ENCODE measurements at places on chromosomes 1 and 21.

DNA sequence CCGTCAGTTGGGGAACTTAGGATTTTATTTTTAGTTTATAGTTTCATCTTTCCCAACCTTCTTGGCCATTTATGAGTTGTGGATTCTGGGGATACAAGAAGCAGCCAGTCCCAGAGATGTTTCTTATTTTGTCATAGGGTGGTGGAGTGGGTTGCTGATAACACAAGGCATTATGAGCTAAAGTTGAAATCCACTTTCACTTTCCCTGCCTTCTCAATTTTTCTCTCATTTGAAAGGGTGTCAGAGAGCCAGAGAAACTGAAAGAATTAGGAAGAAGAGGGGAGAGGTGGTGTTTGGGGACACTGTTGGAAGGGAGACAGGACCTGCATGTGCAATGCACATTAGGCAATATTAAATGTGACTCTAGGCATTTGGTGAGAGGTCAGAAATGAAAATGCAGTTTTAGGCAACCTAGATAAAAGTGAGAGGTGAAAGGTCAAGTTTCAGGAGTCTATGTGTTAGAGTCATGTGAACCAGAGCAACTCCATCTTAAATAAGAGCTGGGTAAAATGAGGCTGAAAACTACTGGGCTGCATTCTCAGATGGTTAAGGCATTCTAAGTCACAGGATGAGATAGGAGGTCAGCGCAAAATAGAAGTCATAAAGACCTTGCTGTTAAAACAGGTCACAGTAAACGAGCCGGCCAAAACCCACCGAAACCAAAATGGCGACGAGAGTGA is 71.1 kb upstream of the F3 start:
- no peak for DNase-seq

- no peak for DNase-seq
Observed at GRCh38 chr1:160363951-160364735, 2.7 kb upstream of the NHLH1 start.

DNA sequence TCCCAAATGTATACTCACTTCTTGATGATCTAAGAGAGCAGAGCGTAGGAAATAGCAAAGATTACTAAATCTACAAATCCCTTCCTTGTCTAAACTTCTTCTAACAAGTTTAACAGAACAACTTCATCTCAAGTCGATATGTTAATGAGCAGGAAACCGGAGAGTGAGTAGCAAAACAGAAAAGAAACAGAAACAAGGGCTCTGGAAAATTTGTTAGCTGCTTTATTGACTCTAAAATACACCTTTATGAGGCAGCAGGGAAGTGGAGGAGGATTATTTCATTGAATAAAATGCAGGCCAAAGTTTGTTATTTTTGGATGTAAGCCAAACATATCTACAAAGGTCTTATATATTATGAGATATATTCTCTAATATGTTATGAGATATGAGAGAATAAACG is 192.4 kb downstream of the LRRIQ3 start:
- no peak for DNase-seq

GRCh38 chr1:241215683-241216082 is 141.3 kb downstream of the RGS7 start:
- no peak for DNase-seq

- no peak for DNase-seq
Observed at GRCh38 chr1:5953386-5953785, 38.8 kb downstream of the NPHP4 start.

- no peak for DNase-seq
Observed at GRCh38 chr1:234427950-234428646, 50.9 kb downstream of the TARBP1 start.

DNA sequence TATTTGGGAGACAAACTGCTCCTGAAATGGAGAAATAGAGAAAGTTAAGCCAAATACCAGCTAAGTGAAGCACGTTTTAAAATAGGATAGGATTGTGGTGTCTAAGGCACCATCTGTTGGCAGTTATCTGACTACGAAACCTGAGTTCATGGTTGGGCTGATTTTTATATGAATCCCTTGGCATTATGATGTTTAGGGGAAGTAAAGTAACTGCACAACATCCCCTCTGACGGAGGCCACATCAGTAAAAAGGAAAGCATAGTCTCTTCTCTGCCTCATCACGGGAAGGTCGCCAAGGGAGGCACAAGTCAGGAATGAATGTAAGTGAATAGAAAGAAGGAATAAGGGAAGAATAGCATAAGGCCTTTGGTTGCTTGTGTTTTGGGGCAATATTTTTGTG is 128.0 kb downstream of the PRRX1 start:
- DNase-seq = no peak

GRCh38 chr1:110498270-110498669 is 20.7 kb downstream of the KCNA10 start:
- DNase-seq = no peak

GRCh38 chr1:232339073-232339472 is 290.9 kb downstream of the SIPA1L2 start:
- no peak for DNase-seq

GRCh38 chr1:91685994-91686393 is 185.3 kb downstream of the CDC7 start:
- no peak for DNase-seq

DNA sequence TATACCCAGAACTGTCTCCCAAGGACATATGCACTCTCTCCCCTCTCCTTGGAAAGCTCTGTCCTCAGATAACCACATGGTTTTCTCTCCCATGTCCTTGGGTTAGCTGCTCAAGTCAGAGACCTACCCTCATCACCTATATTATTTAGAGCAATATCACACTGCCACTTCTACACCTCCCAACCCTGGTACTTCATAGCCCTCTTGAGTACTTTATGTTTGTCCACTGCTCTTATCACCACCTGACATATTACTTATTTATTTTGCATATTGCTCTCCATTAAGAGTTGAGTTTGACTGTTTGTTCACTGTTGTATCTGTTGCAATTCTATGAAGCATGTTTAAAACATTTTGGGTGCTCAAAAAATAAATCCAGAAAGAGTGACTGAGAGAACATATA is 126.3 kb upstream of the ATP1B1 start:
- DNase-seq = no peak

GRCh38 chr1:184567637-184568036 is 180.8 kb downstream of the C1orf21 start:
- DNase-seq = no peak

- DNase-seq = no peak
Observed at GRCh38 chr1:242651817-242652216, 127.3 kb upstream of the PLD5 start.

GRCh38 chr1:32321712-32322291 is 14.2 kb downstream of the MARCKSL1 start:
- DNase-seq = no peak

DNA sequence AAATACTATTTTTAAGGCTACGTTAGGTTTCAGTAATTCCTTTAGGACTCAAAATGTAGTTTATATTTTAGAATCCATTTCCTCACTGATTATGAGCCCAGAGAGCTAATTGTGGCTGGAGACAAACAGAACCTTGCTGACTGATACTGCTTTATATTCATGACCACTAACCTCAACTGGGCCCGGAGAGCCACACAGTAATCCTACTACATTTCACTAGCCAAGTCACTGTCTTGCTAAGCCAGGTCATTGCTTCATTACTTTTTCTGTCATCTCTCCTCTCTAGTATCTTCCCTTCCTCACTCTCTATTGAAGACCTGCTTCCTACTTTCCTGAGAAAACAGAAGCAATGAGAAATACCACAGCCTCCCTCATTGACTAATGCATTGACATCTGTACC is 24.7 kb downstream of the IL23R start:
- no peak for DNase-seq

DNA sequence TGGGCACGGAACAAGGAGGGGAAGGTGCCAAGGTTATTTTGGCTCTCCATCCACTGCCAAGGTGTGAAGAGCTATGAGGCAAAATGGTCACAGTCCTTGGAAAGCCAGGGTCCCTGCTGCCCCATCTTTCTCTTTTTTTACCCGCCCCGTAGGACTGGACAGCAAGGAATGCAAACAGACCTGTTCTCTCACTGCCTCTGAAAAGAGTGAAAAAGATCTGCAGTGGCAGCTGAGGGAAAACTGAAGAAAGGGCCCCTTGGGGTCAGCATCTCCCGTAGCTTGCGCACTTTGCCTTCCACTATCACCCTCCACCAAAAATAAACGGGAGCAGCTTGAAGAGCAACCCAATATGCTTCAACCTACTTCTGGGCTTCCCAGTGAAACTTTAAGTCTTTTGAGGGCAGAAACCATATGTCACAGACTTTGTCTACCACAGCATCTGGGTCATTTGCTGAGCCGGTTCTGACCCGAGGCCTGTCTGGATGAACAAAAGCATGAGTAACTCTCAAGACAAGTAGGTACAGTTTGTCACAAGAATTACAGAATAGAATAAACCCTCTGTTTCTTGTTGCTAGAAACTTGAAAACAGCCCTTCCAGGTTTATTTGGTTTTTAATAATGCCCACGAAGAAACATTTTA is 9.4 kb upstream of the KIF14 start:
- DNase-seq = peak; percentile 13

DNA sequence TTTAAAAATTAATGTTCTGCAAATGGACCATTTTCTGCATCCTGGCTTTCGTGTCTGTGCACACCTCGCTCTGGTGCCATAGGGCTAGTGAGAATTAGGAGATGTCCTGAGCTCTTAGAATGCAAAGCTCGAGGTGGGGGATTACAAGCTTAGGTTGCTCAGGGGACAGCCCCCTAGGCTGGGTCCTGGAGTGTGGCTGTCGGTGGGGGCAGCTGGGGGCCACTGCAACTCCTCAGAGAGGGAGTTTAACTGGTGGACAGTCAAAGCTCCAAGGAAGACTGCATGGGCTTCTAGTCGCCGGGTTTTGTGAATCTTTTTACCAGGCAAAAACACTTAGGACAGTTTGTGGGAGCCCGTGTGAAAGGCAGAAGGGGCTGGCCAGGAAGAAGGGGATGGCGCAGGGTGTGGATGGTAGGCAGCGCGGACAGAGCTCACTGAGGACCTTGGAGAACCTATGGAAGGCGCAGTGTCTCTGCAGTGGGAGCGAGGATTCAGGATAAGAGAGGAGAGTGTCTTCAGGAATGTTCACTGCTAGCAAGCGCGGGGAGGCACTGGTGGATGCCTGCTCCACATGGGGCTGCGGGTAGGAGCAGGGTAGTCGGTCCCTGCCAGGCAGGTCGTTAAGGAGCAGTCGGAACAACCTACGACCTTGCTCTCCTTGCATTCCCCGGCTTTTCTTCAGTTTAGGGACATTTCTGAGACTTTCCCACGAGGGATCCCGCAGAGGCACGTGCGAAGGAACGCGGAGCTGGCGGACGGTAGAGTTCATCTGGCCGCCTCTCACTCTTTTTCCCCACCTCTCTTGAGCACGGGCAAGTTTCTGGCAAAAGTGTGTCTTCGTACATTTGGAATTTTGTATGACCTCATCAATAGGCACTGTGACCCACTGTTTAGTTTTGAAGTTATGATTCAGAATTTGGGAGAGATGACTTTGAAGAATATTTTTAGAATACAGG is 12.9 kb upstream of the KCNE1 start:
- no peak for DNase-seq

DNA sequence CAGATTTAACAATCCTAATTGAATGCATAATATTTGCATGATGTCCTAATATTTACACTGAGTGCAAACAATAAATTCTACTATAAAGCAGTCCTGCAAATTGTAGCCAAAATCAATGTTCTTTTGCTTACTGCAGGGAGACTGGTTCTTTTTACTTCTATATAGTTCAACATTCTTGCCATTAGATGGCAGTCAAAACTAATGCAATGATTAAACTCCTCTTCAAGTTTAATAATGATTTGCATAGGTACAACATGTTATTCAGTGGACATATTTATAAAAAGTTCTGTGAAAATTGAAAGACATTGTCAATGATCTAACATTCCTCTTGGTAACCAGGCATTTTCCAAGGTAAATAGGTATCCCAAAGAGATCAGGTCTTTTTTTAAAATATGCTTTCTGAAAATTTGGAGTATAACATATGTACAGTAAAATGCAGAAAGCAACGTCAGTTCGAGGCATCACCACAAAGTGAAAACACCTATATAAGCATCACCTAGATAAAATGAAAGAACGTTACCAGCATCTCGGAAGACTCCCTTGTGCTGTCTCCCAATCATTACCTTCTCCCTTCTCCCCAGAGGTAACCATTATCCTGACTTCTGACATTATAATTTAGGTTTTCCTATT is 9.8 kb upstream of the FNBP1L start:
- DNase-seq = peak; percentile 41

DNA sequence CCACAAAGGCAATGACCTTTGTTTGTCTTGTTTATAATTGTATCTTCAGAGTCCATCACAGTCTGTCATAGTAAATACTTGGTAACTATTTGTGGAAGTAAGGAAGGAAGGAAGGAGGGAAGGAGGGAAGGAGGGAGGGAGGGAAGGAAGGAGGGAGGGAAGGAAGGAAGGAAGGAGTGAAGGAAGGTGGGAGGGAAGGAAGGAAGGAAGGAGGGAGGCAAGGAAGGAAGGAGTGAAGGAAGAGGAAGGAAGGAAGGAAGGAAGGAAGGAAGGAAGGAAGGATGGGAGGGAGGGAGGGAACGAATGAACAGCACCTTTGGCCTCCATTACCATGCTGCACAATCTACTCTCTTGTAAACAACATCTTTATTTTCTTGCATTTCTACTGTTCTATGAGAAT is 559.5 kb upstream of the PKN2 start:
- DNase-seq = no peak

DNA sequence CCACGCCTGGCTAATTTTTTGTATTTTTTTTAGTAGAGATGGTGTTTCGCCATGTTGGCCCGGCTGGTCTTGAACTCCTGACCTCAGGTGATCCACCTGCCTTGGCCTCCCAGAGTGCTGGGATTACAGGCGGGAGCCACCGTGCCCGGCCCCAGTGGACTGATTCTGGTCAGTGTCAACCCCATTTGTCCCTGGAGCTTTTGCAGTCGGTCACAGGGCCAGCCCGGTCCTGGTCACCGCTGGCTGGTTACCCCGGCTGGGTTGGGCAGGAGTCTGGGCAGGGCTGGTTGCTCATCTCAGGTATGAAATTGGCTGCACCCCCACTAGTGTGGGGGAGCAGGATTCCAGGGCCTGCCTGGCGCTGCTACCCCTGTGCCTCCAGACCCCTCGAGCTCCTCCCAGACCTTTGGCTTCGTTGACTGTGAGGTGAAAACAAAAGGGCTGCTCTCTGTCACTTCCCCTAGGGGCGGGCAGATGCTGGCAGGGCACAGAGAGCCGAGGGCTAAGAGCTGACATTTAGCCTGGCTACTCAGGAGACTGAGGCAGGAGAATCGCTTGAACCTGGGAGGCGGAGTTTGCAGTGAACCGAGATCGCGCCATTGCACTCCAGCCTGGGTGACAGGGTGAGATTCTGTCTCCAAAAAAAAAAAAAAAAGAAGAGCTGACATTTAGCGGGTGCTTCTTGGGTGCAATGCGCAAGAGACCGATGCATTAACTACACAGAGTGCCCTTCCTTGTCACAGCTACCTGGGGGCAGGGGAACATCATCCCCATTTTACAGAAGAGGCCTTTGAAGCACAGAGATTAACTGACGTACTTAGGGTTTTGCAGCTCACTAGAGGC is 10.6 kb downstream of the TNFRSF1B start:
- DNase-seq = no peak

- DNase-seq = peak; percentile 84
Observed at GRCh38 chr1:117754061-117754969, 148.5 kb downstream of the TENT5C start.

DNA sequence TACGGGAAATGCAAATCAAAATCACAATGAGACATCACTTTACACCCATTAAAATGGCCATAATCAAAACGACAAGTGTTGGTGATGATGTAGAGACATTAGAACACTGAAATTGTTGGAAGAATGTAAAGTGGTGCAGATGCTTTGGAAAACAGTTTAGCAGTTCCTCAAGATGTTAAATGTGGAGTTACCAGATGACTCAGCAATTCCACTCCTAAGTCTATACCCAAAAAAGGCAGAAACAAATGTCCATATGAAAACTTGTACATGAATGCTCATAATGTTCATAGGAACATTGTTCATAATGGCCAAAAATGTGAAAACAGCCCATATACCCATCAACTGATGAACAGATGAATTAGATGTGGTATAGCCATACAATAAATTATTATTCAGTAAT is 267.4 kb downstream of the KCNH1 start:
- DNase-seq = no peak
